Activated T-cell treated with anti-CD3 and anti-CD28 coated beads for 48 hours (primary cell): ENCODE measurements at places on chromosomes 12 and 14.

GRCh38 chr14:50659327-50659974, 8.7 kb downstream of the SAV1 start:
- DNase-seq, result no peak

GRCh38 chr14:72634691-72635616, 258.9 kb downstream of the DPF3 start:
- no peak for DNase-seq

GRCh38 chr12:13073173-13073572, 29.0 kb downstream of the FAM234B start:
- no peak for DNase-seq

DNA sequence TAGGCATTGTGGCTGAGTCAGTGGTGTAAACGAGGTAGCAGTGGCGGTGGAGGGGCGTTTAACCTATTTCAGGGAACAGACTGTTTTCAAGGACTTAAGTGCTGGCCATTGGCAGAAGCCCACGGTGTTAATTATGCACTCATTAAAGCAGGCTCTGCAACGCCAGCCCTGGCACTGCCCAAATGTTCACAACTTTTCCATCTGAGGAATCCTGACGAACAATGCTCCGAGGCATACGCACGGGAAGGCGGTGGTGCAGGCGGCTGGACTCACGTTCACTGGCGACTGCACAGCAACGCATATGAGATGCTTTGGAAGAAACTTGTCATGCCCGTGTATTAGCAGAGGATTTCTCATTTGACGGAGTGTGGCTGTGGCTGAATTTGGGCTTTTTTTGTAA, 70.6 kb upstream of the SLC24A4 start:
- no peak for DNase-seq

- no peak for DNase-seq
These were observed 147.1 kb upstream of the PLEKHA5 start for GRCh38 chr12:18982226-18982949.

DNA sequence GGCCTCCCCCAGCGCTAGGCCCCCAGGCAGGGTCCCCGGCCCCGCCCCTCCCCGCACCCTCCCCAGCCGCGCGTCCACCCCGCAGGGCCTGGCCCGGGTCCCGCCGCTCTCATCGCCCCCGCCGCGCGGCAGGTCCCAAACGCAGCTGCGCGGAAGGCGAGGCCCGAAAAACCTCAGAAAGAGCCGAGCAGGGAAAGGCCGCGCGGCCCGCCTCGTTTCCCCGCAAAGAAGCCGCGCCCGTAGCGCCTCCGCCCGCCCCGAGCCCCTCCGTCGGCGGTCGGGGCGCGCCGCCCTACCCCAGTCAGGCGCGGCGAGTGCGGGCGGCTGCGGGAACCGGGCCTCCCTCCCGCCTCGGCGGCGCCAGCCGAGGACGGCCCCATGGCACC, 324 bp downstream of the POLE start:
- no peak for DNase-seq

DNA sequence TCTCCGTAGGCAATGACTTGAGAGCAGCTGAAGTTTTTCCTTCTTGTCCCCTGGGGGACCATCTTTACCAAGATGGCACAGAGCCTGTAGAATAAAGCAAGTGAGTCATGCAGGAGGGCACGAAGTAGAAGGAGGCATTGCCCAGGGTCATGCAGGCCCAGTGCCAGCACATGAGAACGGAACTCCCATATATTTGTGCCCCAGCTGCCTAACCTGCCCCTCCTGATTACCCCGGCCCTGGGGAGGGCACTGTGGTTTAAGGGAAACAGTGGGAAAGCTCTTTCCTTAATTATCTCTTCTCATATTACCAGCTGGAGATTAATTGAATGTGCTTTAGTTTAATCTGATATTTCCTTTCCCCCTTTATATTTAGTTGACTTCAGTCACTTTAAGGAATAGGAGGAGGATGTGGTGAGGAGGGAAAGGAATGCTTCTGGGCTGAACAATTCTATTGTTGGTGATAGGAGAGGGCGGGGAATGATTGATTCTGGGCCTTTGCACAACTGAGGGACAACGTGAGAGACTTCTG, 51.9 kb downstream of the RASSF8 start:
- DNase-seq, result no peak

- no peak for DNase-seq
These were observed 57.2 kb downstream of the ATF7 start for GRCh38 chr12:53568809-53569557.

- no peak for DNase-seq
These were observed 77.8 kb upstream of the BDKRB2 start for GRCh38 chr14:96126783-96127271.
